Cerebellar cortex (tissue), 1 donor: ENCODE measurements at places on chromosomes 3 and 15.
A peak's percentile ranks its signal among the peaks of the same experiment; 100 is the strongest.

DNA sequence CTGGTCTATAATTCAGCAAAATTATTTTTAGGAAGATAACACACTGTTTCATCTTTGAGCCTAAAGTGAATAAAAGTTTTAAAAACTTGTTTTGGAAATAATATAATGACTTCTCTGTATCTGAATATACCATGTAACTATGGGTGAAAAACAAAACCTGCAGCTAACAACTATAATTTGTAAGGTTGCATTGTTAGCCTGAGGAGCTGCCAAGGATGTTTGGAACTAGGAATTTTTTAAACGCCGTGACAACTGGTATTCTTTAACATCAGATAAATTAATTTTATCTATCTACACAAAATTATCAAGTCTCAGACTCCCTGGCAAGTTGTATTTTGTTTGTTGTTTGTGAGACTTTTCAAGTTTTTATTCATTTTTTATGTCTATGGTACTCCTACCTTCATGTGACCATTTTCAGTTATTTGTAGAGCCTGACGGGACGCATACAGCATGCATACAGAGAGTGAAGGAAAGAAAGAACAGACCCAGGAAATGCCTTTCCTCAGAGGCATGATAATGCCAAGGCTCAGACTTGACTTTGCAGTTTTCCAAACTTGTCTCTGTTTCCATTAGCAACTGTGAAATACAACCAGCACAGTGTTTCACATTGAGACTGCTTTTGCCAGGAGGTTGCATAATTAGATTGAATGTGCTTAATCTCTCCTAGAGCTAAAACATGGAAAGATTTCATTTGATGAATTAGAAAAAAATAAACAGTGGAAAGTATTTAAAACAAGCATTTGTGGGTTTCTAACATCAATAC lies 60.8 kb upstream of the ARHGEF26 start:
- peak; percentile 9 for DNase-seq

GRCh38 chr15:93065641-93066045 lies 23.4 kb downstream of the RGMA start:
- DNase-seq: no peak

DNA sequence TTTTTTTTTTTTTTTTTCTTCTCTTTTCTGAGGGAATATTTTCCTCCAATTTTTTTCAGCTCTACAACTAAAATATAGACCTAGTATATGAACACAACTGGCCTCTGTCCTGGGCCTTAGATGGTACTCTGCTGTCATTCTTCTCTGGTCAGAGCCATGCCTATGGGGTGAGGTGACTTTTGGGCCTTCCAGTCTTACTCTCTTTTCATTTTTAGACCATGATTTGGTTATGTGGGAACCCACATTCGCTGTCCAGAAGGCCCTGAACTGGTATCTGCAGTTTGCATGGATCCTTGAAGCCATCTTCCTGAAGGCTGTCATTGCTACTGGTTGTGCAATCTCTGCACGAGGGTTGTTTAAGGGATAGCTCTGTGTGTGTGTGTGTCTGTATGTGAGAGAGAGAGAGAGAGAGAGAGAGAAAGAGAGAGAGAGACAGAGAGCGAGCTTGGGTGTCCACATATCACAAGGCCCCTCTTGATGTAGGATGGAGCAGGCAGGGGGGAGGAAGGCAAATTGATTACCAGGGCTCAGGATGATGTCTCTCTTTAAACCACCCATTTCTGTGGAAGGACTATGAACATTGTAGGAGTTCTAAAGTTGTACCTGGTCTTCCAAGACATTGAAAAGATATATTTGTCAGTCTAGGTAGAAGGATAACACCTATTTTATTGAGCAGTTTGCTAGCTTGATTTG lies 6.9 kb downstream of the TGFBR2 start:
- no peak for DNase-seq

GRCh38 chr15:47768735-47769134 lies 51.4 kb downstream of the SEMA6D start:
- no peak for DNase-seq

DNA sequence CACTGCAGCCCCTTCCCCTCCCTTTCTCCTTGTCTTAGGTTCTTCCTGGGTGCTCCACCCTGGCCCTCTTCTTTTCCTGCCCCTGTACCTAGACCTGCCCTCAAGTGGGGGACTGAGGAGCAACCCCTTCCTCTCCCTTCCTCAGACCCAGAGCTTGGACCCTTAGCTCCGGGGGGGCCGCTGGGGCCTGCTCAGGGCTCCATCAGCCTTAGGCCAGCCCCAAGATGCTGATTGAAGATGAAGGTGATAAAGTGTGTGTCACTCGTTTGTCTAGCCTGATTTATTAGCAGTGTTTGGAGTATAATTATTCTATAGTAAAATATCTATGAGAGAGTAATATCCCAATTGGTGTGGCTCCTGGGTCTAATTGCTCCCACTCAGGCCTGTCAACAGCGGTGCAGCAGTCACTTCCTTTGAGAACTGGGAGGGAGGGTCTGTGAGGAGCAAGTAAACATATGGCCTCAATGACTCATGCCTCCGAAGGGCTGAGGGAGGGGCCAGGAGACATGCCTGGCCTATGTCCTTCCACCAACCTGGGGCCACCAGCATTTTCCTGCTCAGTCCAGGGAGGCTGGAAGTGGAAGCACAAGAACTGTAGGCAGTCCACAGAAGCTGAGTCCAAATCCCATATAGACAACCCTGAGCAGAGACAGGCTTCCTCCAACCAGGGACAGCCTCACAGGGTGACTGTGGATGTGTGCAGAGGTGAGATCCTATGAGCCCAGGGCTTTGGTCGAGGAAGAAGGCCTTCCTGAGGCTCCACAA lies 123.2 kb downstream of the DNAJB8 start:
- no peak for DNase-seq

GRCh38 chr15:65833501-65834205 lies 35.6 kb upstream of the RAB11A start:
- peak; percentile 37 for DNase-seq

DNA sequence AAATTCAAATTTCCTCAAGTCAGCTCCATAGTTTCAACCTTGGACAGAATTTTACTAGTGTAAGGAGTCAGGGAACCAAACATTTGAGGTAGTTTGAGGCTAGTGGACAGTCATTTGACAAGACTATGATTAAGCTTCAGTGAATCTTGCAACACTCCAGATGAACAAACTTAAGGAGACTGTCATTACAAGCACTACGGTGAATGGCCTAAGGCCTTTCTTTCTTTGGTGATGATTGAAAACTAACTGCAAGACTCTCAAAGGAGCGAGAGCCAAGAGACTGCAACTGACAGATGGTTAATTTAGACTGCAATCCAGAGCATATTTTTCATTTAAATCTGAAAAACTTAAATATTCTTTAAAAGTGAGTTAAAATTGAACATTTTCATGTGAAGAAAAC lies 272.3 kb upstream of the NECTIN3 start:
- peak; percentile 3 for DNase-seq
